ENCODE measurements at places on chromosomes 7 and 10.

GRCh38 chr10:58010073-58010702 lies 257.5 kb downstream of the IPMK start:
- DNase-seq: no peak

GRCh38 chr7:101243646-101244374 lies 1.1 kb downstream of the FIS1 start:
- DNase-seq: no peak

DNA sequence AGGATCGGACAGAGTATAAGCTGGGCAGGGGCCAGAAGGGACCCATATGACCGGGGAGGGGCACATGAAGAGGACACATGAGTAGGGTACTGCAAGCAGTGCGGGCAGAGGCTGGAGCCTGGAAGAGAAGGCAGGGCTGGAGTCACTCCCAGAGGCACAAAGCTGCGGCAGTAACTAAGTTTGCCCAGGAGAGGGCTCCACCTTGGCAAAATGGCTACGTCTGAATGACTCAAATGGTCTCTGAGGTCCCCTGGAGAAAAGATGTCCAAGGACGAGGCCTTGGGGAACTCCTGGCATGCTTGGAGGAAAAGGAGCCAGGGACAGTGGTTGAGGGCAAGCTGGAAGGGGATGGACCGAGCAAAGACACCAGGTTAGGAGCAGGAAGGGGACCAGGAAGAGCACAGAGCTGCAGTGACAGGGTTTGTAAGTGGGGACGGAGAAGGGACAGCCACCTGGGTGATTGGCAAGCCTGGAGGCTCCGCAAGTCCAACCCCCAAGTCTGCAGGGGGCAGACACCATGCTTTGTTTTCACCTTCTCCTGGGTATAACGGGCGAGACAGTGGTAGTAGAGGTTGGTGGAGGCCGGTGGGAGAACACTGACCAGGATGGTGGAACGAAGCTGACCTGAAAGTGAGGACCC lies 43.1 kb upstream of the LBX1 start:
- DNase-seq: peak; percentile 67

GRCh38 chr10:1561731-1562337 lies 175.5 kb downstream of the ADARB2 start:
- no peak for DNase-seq

DNA sequence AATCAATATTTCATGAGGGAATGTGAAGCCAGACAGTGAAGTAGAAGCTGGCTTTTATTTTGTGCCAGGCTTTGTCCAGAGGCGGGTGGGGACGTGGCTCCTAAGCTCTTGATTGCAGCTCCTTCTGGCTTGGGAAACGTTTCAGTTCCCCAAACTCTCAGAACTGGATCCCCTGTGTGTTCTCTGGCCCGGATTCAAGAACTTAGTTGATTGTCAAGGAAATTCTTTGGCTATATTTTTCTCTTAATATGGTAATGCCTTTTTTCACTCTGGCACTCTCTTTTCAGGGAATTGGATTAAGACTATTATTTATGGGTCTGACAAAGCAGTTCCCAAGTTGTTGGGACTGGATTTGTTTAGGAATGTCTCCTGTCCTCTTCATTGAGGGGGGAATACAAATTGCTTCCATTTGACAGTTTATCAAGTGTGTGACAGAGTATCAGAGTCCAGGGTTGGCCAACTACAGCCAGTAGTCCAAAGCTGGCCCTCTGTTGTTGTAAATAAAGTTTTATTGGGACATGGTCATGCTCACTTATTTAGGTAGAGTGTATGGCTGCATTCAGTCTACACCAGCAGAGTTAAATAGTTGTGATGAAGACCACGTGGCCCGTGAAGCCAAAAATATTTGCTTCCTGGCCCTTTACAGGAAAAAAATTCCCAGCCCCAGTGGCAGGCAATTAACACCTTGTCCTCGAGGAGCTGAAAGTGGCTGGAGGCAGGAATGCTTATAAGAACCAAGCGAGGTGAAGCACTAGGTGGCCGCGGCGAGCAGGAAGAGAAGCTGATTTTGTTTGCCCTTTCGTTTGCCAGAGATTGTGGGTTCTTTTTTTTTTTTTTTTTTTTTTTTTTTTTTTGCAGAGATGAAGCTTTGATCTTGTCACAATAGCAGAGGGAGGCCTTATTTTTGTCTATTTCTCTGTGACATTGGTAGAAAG lies 34.3 kb downstream of the HTRA1 start:
- peak; percentile 25 for DNase-seq

DNA sequence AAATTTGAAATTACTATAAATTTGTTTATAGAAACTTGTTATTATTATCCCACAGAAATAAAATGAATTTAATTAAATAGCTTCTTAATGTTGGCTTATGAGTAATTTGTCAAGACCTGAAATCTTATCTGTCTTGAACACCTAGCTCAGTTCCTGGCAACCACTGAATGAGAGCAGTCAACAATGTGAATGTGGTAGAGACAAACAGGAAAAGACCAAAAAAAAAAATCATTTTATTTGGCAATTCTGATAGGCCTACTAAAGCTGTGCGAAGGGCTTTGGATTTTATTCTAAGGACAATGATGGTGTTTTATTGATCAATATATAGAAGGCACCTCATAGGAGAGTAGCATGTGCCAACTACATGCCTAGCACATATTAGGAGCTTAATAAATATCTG lies 127.8 kb upstream of the RSU1 start:
- no peak for DNase-seq

DNA sequence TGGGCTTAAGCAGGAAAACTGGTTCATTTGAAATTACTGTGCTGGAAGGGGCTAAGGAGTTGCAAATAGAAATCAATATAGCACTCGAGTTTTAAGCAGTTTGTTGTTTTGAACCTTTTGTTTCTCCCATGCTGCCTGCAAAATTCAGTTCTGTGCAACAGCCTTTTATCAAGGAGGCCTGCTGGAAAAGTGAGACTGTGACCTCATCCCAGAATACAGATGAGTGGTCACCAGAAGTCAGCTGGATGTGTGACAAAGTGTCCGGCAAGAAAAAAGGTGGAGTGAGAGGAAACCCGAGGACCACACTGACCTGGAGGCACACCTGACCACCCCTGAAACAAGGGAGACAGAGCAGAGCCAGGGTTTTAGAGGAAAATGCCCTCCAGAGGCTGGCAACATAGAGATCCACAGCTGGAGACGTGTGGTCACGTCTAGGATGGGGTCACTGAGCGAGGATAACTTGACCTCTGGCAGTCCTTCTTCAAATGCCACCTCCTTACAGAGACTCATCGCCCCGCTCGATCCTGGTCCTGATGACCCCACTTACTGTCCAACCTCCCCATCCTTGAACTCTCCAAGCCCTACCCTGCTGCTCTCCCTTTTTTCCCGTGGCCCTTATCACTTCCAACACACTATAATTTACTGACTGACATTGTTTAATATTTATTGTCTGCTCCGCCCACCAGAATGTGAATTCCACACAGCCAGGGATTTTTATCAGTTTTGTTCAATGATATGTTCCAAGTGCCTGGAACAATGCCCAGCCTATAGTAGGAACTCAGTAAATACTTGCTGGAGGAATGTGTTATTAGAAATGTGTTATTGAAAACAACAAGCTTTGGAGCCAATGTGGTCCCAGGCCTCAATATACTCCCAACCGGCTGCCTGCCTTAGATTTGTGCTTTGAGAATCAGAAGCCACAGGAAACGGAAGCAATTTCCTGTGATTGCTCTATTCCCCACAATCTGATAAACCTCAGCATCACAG lies 243.8 kb downstream of the GLI3 start:
- no peak for DNase-seq

- no peak for DNase-seq
These were observed 30.2 kb upstream of the ARHGAP12 start for GRCh38 chr10:31958856-31959255.

DNA sequence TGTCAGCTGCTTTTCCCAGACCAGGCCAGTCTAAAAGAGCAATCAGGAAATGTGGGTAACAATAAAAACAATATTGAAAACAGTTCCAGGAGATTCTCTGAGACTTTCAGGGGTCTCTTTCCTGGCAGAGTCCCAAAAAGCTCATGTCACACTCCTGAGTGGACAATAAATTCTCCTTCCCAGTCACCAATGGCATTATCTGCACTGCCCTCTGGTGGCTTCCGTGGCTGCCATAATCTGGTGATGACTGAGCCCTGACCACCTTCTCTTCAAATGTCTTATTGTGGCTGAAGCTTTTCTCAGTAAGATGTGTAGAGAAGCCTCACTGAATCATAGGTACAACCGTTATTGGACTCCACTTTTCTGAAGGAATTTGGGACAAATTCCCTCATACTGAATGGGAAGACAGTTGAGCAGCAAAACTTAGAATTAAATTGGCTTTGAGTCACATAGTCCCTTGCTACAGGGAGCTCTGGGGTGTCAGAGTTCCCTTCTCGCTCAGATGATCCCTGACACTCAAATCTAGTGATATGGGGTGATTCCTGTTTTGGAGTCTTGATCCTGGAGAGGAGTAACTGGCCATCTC lies 24.4 kb upstream of the ASAH2 start:
- DNase-seq: peak; percentile 54

GRCh38 chr10:60338786-60339185 lies 50.9 kb downstream of the ANK3 start:
- no peak for DNase-seq

GRCh38 chr10:30705625-30706149 lies 76.1 kb upstream of the LYZL2 start:
- no peak for DNase-seq

GRCh38 chr7:131164025-131164925 lies 163.4 kb upstream of the MKLN1 start:
- DNase-seq: no peak

DNA sequence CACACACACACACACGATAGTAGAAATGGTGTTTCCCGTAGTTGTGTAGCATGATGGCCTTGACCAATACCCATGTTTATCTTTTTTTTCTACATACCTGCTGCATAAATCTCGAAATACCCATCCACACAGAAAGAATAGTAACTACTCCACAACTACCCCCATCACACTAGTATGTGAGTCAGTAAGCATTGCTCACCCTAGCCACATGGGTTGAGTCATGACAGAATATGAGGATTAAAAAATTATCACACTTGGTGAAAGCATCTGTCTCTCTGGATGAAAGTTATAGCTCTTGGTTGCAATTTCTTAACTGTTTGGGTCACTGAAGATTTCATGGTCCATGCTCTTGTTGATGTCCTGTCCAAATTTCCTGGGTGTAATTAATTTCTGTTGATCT lies 103.4 kb upstream of the MDFIC start:
- peak; percentile 1 for DNase-seq

DNA sequence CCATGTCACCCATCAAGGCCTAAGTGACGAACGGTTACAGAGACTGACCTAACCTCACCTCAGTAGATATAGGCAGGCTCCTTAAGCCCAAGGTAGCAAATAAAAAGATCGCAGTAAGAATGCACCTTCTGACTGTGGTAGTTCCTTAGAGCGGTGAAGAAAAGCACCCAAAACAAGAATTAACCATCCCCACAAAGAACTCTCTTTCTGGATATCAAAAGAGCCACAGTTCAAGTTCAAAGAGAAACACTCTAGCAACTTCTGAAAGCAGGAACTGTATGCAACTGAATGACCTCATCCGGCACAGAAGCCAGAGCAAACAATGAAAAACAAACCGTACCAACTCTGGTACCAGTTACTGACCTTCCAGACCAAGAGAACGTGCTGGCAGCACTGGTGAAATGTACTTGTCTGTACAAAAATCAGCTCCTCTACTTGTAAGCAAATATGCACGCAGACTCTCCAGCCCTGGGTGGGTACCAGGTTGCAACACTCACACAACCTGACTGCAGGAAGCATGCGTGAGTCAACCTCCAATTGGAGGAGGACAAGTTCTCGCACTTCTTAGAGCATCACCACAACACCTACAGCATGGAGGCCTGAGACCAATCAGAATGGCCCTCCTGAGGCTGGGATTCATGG lies 202.7 kb downstream of the FAM107B start:
- DNase-seq: peak; percentile 42
